ENCODE measurements at places on chromosomes 12 and 14.

GRCh38 chr12:19203539-19204506 is 74.3 kb downstream of the PLEKHA5 start:
- no peak for DNase-seq

DNA sequence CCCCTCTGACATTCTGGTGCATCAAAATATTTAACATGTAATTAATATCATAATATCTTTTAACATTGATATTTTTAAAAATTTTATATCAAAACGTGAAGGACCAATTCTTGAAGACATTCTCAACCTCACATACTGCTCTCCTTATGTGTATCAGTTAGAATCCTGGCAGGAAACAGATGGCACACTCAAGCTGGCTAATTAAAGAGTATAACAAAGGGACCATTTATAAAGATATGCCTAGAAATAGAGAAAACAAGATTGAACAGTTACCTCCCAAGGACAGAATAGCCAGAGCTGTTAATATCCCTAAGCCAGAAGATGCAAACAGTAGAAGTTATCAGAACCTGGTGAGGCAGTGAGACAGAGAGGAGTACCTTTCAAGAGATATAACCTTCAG is 368.7 kb downstream of the NELL2 start:
- no peak for DNase-seq

- peak; percentile 91 for DNase-seq
These were observed 19.3 kb downstream of the NFKBIA start for GRCh38 chr14:35385042-35385839.

GRCh38 chr14:88947646-88948598 is 123.5 kb downstream of the TTC8 start:
- DNase-seq: no peak

- no peak for DNase-seq
These were observed 34.9 kb upstream of the SIX1 start for GRCh38 chr14:60684203-60684602.

DNA sequence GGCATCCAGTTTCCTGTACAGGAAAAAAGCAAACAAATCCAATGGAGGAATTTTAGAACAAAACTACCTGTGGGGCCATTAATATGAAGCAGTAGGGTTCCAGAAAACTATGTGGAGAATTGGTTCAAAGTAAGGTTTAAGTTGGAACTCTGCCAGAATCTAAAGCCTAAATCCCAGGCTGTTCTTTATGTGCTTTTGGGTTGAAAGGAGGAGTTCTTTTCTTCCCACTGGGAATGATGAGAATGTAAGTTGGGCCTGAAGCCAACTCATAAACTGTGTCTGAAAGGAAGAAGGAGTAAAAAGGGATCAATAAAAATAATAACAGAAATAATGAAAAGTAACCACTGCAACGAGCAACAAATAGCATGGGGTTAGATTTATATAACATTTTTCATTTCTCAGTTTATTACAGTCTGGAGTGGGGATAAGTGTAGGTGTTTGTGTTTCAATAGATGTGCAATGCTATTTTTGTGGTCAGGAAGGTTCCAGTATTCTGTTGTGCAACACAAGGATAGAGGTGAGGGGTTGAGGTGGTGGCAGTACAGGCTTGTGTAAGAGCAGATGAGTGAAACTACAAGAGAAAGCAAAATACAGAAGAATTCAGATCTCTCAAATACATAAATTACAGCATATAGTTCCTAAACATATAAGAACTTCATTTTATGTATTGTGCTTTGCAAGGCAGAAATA is 373.6 kb downstream of the EMP1 start:
- DNase-seq: no peak

- peak; percentile 10 for DNase-seq
These were observed 234.2 kb upstream of the ARHGAP5 start for GRCh38 chr14:31842899-31843298.

DNA sequence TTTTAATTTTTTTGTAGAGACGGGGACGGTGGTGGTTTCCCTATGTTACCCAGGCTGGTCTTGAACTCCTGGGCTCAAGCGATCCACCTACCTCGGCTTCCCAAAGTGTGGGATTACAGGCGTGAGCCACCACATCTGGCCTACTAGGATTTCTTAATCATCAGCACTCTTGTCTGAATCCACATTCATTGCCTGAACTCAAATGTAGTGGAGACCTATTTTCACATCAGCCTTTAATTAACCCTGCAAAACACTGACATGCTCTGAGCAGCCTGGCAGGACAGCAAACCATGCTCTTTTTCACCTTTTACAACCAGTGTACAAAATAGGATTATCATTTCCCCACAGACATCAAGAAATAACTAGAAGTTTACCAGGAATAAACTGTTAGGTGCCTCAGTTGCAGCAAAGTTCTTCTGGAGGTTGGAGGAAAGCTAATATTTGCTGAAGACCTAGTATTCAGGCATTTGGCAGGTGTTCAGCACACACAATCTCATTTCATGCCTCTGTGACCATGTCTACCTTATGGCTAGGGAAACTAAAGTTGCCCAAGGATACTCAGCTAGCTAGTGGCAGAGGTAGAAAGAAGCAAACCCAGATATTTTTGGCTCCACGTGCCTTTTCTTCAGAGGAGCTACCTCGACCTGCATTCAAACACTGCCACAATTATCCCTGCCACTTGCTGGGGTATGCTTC is 37.7 kb downstream of the CFL2 start:
- DNase-seq: peak; percentile 41

DNA sequence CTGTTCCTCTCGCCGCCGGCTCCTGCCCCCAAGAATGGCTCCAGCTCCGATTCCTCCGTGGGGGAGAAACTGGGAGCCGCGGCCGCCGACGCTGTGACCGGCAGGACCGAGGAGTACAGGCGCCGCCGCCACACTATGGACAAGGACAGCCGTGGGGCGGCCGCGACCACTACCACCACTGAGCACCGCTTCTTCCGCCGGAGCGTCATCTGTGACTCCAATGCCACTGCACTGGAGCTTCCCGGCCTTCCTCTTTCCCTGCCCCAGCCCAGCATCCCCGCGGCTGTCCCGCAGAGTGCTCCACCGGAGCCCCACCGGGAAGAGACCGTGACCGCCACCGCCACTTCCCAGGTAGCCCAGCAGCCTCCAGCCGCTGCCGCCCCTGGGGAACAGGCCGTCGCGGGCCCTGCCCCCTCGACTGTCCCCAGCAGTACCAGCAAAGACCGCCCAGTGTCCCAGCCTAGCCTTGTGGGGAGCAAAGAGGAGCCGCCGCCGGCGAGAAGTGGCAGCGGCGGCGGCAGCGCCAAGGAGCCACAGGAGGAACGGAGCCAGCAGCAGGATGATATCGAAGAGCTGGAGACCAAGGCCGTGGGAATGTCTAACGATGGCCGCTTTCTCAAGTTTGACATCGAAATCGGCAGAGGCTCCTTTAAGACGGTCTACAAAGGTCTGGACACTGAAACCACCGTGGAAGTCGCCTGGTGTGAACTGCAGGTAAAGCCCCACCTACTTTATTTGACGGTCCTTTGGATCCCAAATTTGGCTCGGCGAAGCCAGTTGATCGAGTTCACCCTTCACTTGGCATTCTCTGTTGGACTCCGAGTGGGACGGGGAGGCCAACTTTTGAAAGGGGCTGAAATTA is 1.5 kb downstream of the WNK1 start:
- peak; percentile 20 for DNase-seq

- DNase-seq: no peak
These were observed 115.9 kb downstream of the BCL11B start for GRCh38 chr14:99156090-99156425.

- no peak for DNase-seq
These were observed 1008.4 kb downstream of the SLC6A15 start for GRCh38 chr12:83904175-83904574.

- DNase-seq: no peak
These were observed 418.2 kb downstream of the FLRT2 start for GRCh38 chr14:85948153-85948552.

GRCh38 chr14:105018414-105018813 is 2.5 kb downstream of the CDCA4 start:
- DNase-seq: no peak

DNA sequence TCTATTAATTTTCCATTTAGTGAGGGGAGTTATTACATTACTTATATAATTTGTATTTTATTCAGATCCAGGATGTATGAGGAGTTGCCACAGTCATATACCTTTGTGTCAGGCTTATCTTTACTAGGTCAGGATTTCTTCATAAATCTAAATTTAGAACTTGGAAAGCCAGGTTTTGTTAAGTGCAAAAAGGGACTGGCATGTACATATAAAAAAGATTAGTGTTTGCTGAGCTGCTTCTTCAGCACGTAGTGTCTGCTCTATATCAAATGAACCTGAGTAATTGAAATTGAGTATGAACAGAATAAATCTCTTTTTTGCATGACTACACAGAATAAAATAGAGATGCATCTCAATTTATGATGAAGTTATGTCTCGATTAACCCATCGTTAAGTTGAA is 157.4 kb downstream of the NUBPL start:
- DNase-seq: no peak

GRCh38 chr12:62598846-62599245 is 132.2 kb downstream of the MON2 start:
- no peak for DNase-seq

DNA sequence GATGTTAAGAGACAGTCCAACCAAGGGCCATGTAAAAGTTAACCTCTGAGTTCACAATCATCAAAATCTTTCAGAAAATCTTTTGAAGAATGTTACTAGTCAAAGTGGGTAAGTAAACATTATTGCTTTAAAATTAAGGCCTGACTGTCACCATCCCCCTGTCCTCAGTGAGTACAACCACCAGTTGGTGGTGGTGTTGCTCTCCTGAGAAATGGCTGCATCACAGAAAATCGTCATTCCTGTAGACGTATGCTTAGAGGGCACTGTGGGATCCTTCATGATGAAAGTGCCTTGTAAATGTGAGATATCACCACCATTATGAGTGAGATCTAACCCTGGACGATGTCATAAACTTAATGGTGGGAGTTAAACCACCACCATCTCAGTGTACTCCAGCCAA is 451.2 kb downstream of the RPS29 start:
- no peak for DNase-seq

- DNase-seq: no peak
These were observed 64.0 kb upstream of the WSCD2 start for GRCh38 chr12:108065069-108065468.

DNA sequence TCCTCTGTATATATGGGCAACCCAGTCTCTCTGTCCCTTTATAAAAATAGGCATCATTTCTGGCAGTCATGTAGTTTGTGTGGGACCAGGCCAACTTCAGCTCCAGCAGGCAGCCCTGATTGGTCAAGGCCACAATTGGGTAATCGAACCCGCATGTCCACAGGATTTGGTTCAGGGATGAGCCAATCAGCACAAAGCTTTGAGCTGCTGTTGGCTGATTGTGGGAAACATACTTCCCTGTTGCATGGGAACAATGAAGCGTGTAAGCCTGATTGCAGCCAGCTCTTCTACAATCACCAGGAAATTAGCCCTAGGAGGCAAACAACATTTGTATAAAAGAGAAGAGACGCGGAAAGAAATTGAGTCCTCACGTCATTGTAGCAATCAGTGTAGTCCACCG is 328.6 kb downstream of the PCNX1 start:
- peak; percentile 17 for DNase-seq

DNA sequence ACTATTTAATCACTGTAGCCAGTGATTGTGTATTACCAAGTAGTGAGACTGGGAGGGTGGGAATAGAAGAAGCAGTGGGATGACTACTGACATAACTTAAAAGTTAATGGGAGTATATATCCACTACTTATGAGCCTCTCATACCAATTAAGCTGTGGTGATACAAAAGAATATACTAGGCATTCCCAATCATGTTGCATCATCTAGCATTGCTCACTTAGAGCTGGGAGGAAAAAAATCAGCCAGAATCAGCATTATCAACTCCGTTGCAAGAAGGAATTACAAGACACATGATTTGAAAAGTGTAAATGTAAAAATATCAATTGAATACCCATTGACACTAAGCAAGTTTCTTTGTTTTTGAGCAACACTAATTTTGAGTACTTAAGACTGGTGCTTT is 745 bp upstream of the PPP1R36 start:
- no peak for DNase-seq

GRCh38 chr14:48690349-48690748 is 895.8 kb downstream of the RPS29 start:
- DNase-seq: no peak

GRCh38 chr12:9910716-9911421 is 21.3 kb downstream of the CLEC2A start:
- DNase-seq: no peak

DNA sequence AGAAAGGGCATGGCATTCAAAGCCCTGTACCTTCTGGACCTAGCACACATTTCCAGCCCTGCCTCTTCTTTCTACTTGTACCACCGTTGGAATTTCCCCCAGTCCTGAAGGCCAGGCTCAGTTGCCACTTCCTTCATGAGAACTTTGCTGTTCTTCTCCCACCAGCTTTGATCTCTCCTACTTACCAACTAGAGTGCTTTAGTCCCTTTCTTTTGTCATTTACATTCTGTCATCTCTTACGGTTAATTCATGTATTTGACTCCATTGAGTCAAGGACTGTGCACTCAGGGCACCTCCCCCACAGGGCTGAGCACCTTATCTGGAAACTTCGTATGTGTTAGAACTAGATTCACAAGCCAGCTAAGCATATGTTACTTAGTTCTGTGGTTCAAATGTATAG is 26.3 kb downstream of the BICDL1 start:
- DNase-seq: no peak

DNA sequence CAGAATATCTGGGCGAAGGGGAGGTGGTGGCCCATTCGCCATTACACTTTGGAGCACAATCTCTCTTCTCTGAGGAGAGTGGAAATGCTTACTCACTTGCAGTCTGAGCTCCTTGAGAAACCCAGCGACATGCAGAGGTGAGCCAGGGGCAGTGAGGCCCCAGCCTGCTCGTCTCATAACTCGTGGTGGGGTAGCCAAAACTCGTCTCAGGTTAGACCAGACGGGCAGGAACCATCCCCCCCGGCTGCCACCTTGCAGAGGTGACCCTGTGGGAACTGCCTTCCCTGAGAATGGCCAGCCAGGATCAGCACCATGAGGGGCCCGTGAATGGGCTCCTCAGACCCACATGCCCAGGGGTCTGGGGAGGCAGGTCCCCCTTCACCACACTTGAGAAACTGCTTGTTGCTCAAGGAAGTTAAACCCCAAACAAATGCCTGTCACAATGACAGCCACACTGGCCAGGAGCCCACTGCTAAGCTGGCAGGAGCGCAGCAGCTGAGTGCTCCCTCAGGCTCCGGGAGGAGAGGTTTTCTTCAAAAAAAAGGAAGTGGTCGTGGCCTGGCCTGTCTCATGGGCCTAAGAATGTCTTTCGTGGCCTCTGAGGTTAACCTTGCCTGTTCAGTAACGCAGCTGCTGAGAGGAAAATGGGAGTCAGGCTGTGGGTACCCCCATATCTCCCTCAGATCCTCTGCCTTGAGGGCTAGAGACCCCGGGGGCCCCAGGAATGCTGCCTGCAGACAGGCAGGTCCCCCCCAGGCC is 9.2 kb upstream of the ALDH2 start:
- no peak for DNase-seq
